ENCODE measurements at places on chromosomes 12 and 14. TPM values are rescaled to one million over a fixed set of nuclear protein-coding genes. Genes with fewer than 3 reads are reported as not detected.

DNA sequence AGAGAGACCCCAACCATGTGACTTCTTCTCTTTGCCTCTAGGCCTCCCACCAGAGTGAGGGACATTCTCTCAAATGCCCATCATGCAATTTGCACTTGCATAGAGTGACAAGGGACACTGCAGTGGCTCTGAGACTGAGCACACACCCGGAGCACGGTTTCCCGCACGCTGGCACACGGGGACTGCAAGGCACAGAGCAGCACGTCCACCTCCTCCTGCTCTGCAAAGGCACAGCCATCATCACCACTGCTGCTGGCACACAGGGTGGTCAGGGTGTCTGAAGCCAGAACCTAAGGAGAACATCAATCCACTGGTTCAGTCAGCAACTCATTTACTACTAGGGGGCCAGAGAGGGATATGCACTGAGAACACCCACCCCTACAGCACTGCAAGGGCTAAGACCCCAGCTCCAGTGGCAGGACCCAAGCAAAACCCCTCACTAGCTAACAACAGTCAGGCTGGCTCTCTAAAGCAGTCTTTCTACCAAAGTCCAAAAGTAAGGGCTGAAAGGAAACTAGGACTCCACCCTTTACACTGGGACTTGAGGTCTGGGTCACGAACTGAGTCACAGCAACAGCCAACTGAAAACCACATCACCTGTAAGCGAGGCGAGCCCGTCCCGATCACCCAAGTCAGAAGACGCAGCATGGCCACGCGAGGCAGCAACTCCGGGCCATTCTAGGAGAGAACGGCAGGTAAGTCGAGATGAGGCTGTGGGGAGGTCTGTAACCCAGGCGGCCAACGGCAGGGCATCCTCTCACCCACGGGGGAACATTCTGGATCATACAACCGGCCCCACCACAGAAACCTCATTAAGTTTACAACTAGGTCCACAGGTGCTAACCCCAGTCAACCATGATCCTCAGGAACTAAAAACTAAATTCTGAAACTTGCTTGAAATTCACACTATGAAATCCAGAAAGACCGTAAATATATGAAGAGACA, 37.9 kb downstream of the GCN1 start:
- no peak for DNase-seq

- DNase-seq, result peak; percentile 7
Measured at GRCh38 chr12:93183940-93184671, 193.6 kb upstream of the NUDT4 start.

- no peak for DNase-seq
Measured at GRCh38 chr12:62003701-62004100, 256.5 kb upstream of the USP15 start.

- no peak for DNase-seq
Measured at GRCh38 chr12:119678459-119678858, 10.5 kb downstream of the PRKAB1 start.

DNA sequence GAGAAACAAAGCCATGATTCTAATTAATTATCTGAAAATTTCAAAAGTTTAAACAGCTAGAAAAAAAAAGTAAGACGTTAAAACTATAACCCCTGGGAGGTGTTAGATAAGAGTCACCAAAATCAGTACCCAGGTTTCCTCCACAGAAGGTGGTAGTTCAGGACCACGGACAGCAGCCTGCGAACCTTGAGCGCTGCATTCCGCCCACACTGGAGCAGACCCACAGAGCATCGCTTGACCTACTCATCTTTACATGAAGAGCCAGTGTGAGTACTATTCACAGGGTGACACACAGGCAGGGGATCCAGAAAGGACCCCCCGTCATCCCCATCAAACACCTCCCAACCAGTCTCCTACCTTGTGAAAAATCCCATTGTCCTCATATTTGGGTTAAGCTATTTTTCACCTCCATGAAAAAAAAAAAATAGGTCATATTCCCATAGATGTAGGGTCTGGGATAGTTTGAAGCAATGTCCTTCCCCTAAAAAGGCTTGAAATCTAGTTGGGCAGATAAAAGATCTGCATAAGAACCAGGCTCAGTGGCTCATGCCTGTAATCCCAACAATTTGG, 8.8 kb upstream of the CHGA start:
- DNase-seq, result peak; percentile 64

DNA sequence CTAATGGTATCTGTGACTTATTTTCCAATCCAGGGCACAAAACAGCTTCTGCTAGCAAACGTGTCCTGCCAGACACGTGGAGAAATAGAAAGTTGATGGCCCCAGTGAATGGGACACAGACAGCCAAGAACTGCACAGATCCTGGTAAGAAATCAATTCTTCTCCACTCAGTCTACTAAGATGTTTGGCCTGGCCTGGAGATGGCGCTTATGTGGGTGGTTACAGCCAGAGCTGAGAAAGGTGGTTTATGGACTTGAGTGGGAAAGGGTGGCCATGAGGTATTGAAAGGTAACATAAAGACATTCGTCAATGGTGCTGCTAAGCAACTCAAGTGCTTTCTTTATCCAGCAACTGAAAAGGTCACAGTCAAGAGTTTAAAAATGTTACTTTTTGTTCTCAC, 2.9 kb downstream of the SLC24A4 start:
- no peak for DNase-seq

NRIP2 gene
- total RNA-seq, result not detected

Measured in activated CD4-positive, alpha-beta T cell treated with anti-CD3 and anti-CD28 coated beads, Interleukin-2, amount 10 ng/mL, durations not matched to agents 7 days and 5 days (primary cell).